ENCODE measurements at places on chromosomes 3 and 15.

GRCh38 chr3:110773413-110773954, 298.1 kb upstream of the NECTIN3 start:
- no peak for DNase-seq

- DNase-seq = no peak
Observed at GRCh38 chr15:52232327-52232726, 41.1 kb upstream of the GNB5 start.

- no peak for DNase-seq
Observed at GRCh38 chr3:72490688-72491435, 357.4 kb downstream of the SHQ1 start.

- DNase-seq = no peak
Observed at GRCh38 chr3:102660653-102661052, 225.8 kb downstream of the ZPLD1 start.

GRCh38 chr3:144638009-144638408, 666.4 kb downstream of the DIPK2A start:
- no peak for DNase-seq

DNA sequence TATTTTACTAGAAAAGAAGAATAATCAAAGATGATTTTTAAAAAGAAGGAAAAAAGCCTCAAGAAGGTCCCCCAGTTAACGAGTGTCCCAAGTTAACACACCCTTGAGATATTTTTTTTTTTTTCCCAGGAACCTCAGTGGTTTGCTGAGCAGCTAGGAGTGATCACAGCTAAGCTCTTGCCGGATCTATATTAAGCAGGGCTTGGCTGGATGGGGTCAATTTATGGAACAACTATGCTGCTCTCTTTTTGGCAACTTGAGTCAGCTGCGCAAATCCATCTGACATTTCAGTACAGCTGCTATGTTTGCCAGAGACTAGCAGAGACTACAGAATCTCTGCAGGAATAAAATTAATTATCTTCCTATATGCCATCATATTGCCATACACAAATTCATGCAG, at the start of gene LMOD3:
Gene LMOD3, minus strand, starts transcription at position 193 of the 400 bp plus-strand sequence. CDS start 209 bp downstream, outside the sequence.
- DNase-seq = no peak

GRCh38 chr15:79211481-79211880, 71.0 kb upstream of the ANKRD34C start:
- DNase-seq = no peak

DNA sequence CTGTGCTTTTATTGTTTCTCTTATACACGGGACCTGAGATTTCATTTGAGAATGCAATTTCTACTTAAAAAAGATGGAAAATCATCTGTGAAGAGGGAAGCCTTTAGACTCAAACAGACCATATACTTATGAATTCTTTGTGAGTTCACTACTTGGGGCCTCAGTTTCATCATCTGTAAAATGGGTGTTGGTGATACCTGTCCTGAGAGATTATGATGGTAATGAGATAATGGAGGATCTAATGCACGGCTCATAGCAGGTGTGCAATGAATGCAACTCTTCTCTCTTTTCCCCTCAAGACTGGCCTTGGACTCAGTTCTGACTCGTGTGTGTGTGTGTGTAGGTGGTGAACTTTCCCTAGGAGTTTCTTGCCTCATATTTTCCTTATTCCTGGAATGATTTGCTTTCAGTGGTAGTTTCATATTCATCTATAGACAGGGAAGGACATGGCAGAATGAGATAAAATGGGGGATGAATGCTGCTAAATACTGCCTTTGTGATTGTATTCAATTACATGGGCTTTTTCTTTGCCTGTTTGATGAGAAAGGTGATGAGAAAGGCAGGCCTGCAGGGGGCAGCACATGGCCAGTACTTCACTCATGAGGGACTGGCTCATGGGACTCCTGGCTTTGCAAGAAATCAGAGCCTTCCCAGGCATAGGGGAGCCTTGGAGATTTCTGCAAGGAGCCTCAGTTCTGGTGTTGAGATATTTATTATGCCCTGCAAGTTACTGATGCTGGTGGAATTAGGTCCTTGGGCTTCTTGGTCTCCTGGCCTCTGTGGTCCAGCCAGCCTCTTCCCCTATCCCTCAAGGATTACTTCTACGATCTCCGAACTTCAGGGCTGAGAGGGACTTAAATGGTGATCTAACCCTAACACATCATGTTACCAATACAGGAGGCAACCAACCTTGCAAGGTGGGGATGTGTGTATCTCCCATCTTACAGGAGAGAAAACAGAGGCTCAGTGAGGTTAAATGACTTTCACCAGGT, 70.7 kb downstream of the RPLP1 start:
- peak; percentile 69 for DNase-seq

DNA sequence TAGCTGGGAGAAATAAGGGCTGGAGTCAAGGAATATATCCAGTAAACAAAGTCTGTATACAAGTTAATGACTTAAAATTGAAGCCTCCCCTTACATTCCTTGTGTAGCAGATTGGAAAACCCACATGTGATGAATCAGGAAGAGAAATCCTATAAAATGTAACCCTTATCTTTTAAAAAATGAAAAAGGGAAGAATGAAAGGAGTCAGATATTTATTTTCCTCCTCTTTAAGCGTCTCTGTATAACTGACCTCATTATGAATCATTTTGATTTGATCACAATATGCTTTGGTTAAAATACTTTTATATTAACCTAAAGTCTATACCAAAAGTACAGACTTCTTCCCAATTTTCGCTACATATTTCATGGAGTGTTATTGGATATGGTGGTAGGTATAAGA, 316.3 kb upstream of the STAC start:
- no peak for DNase-seq

- no peak for DNase-seq
Observed at GRCh38 chr3:30048431-30048830, 558.0 kb upstream of the TGFBR2 start.

DNA sequence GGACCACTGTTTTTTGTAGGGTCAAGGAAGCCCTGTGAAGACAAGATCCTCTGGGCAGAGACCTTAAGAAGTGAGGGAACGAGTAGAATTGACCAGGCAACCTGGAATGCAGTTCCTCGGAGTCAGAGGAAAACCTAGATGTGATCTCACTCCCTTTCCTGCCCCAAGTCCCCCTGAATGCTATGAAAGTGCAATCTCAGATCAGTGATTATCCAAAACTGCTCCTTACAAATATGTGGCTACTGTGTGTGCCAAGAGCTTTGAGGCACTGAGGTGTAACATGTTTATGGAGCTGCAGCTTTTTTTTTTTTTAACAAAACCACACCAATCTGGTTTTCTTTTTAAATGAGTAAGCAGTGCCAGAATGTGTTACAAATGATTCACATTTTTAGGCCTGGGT, 35.8 kb downstream of the THSD4 start:
- DNase-seq = no peak

- DNase-seq = no peak
Observed at GRCh38 chr15:47194718-47195117, 522.6 kb upstream of the SEMA6D start.

- DNase-seq = no peak
Observed at GRCh38 chr3:61819861-61820260, 258.5 kb downstream of the PTPRG start.

DNA sequence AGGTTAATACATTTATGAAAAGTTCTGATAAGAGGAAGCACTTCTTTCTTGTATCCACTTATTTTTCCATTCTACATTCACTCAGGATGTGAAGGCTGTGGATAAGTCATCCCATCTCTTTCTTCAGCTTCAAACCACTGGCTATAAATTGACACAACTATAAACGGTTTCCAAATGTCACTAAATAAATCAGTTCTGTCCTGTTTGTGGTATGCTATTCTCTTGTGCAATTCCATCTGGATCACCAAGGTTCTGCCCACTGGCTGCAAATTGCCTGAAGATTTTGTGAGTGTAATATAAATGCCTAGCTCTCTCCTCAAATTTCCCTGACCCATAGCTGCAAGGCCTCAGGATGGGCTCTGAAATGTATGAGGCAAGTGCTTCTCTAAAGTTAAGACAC, 7.1 kb upstream of the LMOD3 start:
- DNase-seq = no peak

DNA sequence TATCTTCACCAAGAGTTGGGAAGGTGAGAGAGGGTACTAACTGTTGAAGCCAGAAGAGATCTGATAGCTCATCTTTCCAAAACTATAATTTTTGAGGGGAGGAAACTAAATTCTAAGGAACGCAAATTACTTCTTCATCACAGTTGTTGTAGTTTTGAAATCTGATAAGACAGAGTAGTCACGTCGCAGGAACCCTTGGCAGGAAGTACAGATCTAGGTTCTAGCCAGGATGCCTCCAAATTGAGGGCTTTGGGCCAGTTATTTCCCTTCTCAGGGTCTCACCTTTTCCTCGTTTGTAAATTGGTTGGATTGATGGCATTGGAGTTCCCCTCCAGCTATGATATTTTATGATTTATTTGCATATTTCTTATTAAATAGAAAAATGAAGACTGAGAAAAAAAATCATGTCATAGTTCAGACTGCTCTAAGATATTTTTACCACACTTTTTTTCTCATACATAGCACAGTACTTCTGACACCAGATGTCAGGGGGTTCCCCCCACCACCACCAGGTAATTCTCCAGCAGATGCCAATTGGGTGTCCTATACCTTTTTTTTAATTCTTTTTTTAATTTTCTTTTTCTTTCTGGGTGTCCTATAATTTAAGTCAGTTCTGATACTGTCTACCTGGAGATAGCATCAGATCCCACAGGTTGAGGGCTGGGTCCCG, 32.3 kb upstream of the APH1B start:
- no peak for DNase-seq

- no peak for DNase-seq
Observed at GRCh38 chr3:197858598-197858997, 67.5 kb downstream of the LRCH3 start.

- DNase-seq = no peak
Observed at GRCh38 chr3:20405744-20406143, 219.7 kb upstream of the SGO1 start.

- no peak for DNase-seq
Observed at GRCh38 chr3:71022551-71023335, 560.8 kb downstream of the FOXP1 start.

GRCh38 chr3:197750858-197751737, 1.4 kb downstream of the FYTTD1 start:
- DNase-seq = peak; percentile 44

DNA sequence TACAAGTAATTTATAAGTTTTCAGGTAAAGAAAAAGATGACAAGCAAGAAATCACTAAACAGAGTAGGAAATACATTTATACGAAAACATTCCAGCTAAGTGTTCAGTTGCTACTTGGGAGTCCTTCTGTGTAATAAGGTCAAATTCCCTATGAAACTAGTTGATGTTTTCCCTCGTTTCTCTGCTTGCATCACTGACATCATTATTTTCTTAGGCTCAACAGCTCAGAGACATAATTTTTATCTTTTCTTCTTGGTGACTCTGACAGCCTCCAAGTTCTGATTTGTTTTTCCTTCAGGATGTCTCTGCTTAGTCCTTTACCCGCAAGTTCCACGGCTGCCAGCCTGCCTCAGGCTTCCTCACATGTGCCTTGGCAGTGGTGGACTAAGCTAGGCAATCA, 173.6 kb downstream of the P3H2 start:
- DNase-seq = no peak

GRCh38 chr3:13119471-13120220, 46.4 kb upstream of the IQSEC1 start:
- no peak for DNase-seq

GRCh38 chr3:45573591-45573990, 21.0 kb upstream of the LIMD1 start:
- no peak for DNase-seq

DNA sequence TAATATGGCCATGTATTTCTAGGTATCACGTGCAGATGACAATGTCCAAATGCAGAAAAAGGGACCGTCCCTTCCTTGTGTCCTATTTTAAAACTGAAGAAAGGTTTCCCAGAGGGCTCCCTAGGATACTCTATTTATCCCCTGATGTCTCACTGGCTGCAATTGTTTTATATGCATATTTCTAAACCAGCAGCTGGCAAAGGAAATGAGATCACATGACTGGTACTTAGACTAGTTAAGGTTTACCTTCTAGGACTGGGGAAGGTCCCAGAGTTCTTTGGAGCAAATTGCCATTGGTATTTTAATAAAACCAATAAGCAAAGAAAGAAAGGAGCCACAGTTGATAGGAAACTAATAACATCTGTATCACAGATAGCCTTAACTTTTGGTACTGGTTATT, 29.5 kb downstream of the GTF2E1 start:
- no peak for DNase-seq

DNA sequence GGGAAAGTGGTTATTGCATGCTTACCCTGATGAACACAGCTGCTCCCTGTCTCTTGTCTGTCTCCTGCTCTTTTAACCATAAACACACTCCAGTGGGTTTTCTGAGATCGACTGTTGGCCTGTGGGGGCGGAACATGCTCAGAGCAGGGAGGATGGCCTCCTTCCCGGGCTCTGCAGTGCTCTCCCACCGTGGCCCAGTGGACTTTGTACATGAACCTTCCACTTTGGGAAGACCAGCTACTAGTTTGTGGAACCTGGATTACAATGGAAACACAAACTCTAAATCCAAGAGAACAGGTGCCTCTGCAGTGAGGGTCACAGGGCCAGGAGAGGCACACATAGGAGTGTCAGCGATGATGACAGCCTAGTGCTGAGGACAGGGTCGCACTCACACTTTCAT, 56.5 kb downstream of the KLF13 start:
- DNase-seq = no peak

- no peak for DNase-seq
Observed at GRCh38 chr15:45641999-45642932, 7.4 kb downstream of the SQOR start.

- no peak for DNase-seq
Observed at GRCh38 chr3:38404286-38404685, 49.4 kb upstream of the ACVR2B start.

GRCh38 chr3:18789734-18790133, 358.6 kb upstream of the KCNH8 start:
- DNase-seq = no peak

DNA sequence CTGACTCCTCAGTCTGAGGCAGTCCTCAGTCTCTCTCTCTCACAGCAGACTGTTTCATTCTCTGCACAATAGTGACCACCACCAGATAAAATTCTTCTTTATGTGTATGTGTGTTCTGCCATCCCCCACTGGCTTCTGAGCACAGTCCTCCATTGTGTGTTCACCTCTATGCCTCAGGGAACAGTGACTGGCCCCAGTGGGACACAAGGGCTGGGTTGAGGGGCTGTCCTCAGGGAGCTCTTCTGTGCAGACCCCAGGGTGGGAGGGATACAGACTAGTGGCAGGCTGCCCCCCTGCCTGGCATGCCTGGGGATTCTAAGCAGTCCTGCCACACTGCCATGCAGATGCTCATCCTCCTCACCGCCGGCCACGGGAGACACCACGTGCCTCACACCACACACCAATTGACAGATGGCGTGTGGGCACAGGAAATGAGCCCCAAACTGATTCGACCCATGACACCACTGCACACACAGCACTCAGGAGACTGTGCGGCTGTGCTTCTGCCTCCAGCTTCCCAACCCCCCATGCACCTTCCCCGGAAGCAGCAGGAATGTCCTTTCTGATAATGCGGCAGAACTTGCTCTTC, 237.6 kb upstream of the CHRNA7 start:
- DNase-seq = no peak

DNA sequence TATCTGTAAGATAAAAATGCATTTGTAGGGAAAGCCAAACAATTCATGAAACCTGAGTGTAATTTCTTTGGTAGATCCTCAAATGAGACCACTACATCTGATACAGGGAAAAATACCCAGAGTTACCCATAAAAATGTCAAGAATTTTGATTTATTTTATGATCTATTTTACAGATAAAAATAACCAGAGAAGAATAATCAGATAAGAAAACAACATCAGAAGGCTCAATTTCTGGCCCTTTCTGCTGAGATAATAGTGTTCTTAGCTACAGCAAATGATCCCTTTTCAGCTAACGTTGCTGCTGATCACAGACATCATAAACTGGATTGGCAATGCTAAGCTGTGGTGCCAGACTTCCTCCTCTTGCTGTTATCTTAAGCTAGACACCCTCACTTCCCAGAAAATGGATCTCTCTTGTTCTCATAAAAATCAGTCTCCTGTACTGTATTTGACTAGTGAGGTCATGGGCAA, 21.3 kb upstream of the TMEM108 start:
- no peak for DNase-seq

Measured in activated naive CD4-positive, alpha-beta T cell treated with Interleukin-2 at 50 U/mL for 16 hours (primary cell).